ENCODE measurements at places on chromosomes 2 and 18.

DNA sequence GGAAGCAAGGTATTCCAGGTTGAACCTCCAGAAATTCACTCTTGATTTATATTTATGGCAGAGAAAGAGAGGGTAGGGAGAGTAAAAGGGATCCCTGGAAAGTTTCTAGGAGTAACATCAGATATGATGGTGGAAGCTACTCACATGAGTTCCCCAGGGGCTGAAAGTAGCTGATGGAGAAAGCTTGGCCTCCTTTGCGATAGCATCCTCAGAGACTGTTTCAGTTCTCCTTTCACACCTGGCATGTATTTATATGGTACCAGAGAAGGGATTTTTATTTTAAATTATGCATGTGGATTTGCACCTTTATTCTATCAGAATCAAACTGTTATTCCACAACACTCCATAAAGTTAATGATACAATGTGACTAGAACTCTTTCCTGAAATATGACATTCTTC, 126.3 kb upstream of the OSR1 start:
- DNase-seq: no peak

- no peak for DNase-seq
Observed at GRCh38 chr2:113077921-113078320, 10.2 kb downstream of the IL1F10 start.

DNA sequence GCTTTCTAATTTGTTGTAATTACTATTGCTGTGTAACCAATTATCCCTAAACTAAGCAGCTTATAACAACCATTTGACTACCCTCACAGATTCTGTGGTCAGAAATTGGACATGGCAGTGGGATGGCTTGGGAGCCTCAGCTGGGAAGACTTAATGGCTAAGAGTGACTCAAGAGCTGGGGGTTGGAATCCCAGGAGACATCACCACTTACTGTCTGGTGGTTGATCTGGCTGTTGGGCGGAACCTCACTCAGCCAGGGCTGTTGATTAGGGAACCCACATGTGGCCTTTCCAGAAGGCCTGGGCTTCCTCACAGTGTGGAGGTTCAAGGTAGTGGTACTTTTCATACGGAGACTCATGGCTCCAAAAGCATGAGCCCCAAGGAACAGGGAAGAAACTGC, 49.8 kb downstream of the E2F6 start:
- no peak for DNase-seq

DNA sequence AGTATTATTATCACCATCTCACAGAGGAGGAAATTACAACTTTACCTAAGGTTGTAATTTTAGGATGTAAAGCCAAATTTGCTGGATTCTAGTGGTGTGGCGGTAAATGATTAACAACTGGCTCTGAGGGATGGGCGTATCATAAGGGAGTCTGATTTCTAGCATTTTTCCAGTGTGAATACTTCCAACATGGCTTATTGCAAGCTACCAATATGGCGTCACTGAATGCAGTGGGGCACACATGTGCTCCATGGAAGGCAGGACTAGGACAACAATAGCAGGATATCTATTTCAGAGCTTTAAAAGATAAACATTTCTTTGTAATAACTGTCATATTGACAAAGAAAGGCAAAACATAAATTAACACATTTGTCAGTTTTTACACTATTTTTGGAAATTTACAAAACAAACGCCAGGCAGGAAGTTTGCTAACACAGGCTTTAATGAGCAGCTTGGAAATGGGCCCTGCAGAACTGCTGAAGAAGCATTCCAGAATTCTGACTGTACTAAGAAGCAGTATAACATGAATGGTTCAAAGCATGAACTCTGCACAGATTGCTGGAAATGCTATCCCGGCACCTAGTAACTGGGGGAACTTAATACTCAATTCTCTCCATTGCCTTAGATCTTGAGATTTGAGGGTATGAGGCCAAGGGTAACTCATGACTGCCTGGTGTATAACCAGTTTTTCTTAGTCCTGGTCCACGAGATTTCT, 439.3 kb upstream of the MAP2 start:
- DNase-seq: no peak

- DNase-seq: no peak
Observed at GRCh38 chr2:64221935-64222334, 77.7 kb upstream of the PELI1 start.

DNA sequence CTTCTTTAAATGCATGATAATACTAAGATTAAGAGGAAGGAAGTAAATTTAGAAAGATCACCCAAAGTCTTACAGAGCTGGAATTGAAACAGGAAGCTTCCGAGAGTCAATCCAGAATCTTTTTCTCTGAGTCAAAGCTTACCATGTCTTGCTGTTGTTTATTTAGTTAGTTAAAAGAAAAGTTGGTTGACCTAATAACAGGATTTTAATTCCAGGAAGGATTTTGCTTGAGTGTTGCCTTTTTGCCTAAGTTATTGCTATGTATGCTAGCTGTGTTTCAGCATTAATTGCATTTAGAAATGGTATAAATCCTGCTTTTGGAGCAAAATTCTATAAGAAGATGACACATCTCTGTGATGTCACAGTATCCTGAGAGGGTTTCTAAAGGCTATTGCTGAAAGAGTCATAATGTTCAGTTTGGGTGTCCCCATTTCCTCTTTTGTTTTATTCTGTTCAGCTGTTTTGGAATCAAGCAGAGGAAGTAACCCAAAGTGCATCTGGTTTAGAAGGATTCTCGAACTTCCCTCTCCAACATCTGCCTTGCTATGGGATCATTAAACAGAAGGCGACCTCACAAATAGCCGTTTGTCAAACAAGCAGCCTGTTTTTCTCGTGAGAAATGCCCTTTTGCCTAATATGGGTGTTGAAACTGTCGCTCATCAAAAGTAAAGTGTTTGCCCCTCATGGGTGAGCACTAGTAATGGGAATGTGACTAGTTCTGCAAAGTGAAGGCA, 271.5 kb upstream of the MMADHC start:
- no peak for DNase-seq

DNA sequence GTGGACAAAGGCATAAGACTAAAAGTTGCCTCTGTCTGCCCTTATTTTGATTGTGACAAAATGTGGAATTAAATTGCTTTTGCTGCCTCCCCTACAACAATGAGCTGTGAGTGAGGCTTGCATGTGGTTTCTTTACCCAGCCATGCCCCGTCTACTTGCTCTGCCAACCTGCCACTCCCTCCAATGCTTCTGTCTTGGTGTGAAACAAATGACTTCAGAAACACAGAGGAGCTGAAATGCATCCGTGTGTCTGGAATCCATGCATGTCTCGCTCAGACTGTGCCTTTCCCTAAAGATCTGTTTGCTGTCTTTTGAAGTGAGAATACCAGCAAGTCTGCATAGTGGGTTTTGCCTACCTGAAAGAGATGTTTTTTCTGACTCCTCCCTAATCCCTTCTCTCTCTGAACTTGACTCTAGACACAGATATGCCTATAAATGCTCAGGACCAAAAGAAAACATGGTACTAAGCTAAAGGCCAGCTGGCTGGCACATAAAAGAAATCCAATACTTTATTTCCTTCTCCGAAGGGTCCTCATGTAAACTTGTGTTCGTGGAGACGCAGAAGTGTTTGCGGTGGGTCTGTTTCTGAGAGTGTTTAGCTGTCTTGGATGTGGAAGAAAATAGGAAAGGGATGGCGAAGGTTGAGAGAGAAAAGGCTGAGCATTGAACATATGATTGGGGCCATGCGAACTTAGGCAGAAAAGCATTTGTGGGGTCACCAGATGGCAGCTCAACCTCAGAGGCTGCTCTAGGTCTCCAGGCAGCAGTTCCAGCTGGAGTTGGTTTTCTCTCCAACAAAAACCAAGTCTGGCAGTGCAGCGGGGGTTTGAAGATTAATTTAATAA, 120.5 kb downstream of the CCBE1 start:
- no peak for DNase-seq

DNA sequence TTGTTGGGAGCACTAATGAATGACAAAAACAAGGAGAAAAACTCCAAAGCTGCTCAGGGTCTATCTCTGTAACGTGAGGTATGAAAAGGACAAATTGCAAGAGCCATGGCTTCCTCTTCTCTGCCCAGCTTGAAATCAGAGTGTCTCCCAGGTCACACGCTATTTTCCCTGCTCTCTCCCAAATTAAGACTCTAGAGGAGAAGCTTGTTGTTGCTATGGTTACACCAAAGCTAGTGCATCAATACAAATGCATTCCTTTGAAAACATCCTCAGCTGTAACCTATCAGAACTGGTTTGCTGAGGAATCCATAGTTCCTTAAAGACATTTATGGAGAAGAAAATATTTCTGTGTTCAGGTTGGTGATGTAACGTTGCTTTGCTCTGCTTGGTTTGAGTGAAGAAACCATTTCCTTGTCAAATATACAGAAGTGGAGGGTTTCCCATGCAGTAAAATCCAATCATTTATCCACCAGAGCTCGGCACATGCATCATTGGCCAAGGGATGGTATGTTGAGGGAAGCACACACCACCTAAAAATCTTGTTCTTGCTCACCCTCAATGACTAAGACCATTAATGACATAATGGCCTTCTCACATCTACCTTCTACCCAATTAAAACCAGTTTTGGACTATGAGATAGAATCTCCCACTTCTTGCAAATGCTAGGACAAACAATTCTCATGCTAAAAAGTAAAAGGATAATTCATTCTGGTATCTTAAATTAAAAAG, 2135.6 kb upstream of the CELF4 start:
- DNase-seq: no peak

DNA sequence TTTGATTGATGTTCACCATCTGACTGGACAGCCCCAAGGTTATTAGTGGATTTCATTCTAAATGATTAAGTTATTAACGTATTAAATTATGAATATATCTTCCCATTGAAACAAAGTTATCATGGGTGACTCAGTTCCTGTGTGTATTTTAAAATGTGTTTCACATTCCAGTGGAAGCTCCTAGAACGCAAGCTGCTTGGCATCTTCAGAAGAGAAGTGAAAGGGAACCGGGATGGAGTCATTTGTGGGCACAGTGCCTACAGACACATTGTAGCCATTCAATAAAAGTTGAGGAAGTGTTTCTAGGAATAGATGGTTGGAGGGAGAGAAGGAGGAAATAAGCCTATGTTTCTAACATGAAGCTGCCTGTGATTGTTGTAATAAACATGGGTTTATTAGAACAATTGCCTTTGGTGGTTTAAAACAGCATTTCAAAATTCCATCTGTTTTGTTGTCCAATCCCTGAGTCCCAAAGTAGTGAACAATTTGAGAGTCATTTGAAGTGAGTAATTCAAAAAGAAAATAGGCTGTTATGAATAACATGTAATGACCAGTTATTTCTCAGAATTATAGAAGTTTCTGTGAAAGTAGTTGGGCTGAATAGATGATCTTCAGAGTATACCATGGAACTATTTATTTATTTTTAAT, 143.5 kb downstream of the PKP4 start:
- no peak for DNase-seq
